Psoas muscle (tissue), 8 donors: ENCODE measurements at places on chromosomes 6 and 20. TPM values are rescaled to one million over a fixed set of nuclear protein-coding genes. Genes with fewer than 3 reads are reported as not detected.

ZBP1 gene
- 0.24 TPM for total RNA-seq

OGFRL1 gene
- 5.8 TPM for total RNA-seq

SLC17A9 gene
- total RNA-seq, result 0.32 TPM

RWDD2A gene
- total RNA-seq, result 1.7 TPM

HSPA1L gene
- total RNA-seq, result 2.6 TPM

CST5 gene
- not detected for total RNA-seq

GRCh38 chr6:42507901-42508300, 55.9 kb upstream of the UBR2 start:
- H3K27me3 ChIP-seq, result no peaks in the 10 kb centered on the region
- DNase-seq, result no peak

- H3K27ac ChIP-seq, result no peak overlapping the region
- no peaks in the 10 kb centered on the region for H3K4me1 ChIP-seq
- no peaks in the 10 kb centered on the region for H3K27me3 ChIP-seq
- DNase-seq, result no peak
- H3K36me3 ChIP-seq, result no peaks in the 10 kb centered on the region
Measured at GRCh38 chr6:154673919-154674318, 59.3 kb upstream of the SCAF8 start.

GRCh38 chr6:16582446-16583143, 178.7 kb downstream of the ATXN1 start:
- H3K4me1 ChIP-seq, result peaks cover 10% of the 10 kb centered on the region
- peak overlapping the region; percentile 39 for H3K27ac ChIP-seq
- peaks cover 10% of the 10 kb centered on the region for H3K36me3 ChIP-seq

- H3K36me3 ChIP-seq, result no peaks in the 10 kb centered on the region
- H3K27ac ChIP-seq, result peak overlapping the region; percentile 17
- peak overlapping the region; percentile 71 for H3K4me3 ChIP-seq
- H3K27me3 ChIP-seq, result peaks cover 18% of the 10 kb centered on the region
- H3K4me1 ChIP-seq, result peaks cover 10% of the 10 kb centered on the region
Measured at GRCh38 chr6:10403385-10404106, 11.3 kb downstream of the TFAP2A start.
